ENCODE measurements at places on chromosomes 2 and 18.

DNA sequence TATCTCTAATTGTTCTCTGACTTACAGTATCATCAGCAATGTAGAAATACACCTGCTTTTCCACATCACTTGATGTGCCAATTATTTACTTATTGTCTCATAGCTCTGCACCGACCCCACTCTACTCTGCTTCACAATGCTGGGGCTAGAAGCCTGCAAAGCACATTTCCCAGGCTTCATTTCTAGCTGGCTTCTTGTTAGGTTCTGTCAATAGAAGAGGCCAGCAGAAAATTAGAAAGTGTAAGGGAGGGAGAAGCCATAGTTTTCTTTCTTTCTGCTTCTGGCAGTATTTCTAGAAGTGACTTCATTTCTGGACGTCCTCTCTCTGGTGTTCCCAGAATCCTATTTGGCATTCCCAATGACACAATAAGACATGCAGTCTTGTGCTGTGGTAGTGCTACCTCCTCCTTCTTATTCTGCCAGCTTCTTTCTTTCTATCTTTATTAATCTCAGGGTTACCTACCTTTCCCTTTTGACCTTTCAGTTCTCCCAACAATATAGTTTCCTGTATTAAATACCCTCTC is 12.5 kb upstream of the TANC1 start:
- DNase-seq: no peak

- no peak for DNase-seq
These were observed 461.9 kb upstream of the HS6ST1 start for GRCh38 chr2:128780434-128781080.

- no peak for DNase-seq
These were observed 104.5 kb upstream of the ACVR2A start for GRCh38 chr2:147740211-147740927.

DNA sequence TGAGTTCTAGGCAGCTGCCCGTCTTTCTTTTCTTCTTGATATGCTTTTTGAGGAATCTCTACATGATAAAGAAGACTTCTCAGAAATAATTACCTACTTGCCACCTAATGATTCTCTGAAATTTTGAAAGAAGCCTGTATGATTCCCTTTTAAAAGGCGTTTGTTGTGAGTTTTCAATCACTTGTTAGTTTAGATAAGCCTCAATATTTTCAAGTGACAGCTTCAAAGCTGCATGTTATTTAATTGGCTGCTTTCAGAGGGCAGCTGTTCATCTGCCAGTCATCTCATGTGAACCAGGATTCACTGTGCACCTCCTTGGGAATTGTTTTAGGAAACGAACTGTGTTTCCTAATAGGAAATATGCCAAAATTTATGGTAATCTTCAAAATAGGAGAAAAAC is 938.1 kb downstream of the CPS1 start:
- DNase-seq: no peak

DNA sequence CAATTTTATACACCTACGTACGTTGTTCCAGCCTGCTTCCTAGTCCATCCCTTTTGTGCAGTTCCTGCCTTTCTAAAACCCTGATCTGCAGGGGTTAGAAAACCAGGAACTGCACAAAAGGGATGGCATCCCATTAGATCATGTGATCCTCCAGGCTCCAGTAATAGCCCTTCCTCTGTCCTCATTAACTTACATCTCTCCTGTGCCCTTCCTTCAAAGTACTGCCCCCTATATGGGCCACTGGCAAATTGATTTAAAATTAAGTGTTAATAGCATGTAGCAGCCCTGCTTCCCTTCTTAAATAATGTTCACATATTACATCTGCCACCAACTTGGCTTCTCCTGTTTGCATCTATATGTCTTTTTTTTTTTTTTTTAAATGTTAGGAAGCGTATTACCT is 61.3 kb upstream of the NXPH2 start:
- DNase-seq: no peak

DNA sequence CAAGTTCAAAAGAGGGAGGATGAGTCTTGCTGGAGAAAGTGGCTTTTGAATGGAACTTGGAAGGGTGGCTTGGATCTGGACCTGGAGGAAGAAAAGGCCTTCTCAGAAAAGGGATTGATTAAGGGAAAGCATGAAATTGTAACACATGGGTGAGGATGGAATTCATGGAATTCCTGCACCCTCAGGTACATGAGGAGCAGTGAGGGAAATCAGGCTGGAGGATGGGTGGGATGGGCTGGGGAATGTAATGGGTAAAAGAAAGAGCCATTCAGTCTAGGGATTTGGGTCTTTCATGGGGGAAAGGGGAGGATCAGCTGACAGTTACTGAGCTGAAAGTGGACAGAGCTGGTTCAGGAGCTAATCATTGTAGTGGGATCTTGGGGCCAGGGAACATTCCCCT is 51.2 kb upstream of the HAAO start:
- DNase-seq: no peak

GRCh38 chr2:204533629-204534370 is 11.5 kb upstream of the PARD3B start:
- DNase-seq: no peak

DNA sequence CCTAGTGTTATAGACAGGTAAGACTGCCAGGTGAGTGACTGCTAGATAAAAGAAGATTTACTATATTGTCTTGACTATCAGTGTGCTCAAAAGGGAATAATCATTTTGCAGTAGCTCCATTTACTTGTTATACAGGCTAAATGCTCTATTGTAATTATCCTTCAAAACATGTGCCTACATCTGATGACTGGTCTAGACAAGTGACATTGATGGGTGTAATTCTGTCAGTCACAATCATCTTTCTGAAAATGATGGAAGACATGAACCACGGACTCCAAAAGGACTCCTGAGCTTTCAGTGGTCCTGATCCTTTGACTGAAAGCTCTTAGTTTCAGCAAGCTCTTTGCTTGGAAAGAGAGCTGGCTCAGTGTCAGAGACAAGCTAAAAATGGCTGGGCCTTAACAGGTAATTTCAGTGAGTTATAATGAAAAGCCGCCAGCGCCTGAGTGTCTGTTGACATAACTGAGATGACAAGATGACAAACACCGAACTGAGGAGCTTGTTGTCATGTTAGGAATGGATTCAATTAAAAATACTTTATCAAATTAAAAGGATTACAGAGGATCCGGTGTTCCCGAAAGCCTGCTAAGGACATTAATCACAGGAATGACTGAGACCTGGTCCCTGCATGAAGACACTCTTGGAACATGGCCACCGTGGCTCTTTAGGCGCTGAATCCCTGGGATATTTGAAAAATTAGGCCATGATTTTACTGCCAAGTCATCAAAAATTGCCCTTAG is 141.7 kb downstream of the CMPK2 start:
- no peak for DNase-seq

DNA sequence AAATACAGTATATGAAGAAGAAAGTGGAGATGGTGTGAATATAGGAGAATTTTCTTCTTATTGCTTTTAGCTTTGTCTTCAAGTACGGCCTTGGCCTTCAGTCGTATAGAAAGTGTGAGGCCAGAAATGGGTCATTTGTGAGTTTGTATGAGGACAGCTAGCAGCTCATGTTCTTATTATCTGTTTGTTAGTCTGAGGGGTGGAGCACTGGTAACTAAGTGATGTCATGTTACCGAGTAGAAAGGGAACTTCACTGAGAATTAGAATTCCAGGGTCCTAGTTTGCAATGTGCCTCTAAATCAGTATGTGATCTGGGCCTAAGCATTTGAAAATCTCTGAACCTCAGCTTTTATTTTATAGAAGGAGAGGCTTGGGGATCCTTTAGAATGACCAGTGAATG is 588.6 kb downstream of the NRXN1 start:
- DNase-seq: no peak

DNA sequence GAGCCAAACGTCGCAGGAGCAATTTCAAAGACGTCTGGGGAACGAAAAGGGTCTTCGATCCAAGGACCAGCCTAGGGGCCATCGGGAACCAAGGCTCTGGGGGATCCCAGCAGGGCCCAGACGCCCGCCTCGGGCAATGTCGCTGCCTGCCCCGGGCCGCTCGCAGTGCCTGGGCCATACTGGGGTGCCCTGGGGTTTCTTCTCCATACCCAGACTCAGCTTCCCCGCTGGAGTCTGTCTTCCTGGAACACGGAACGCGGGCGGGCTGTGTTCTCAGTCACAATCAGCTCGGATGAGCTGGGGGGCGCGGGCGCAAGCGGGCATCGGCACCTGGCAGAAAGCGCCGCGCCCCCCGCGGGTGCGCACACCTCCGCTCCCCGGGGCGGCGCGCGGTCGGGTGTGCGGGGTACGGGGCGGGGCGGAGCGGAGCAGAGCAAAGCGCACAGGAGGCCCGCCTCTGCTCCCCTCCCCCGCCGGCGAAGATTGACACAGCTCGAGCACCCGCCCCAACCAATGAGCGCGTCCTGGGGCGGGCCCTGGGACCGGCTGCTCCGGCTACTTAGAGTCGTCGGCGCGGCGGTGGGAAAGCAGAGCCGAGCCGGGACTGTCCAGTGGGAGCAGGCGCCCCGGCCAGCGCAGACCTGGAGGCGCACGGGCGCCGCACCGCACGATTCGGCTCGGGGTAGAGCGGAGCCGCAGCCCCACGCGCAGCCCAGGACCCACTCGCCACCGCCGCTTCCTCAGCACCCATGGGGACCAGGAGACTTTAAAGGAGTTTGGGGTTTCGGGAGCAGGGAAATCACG is at the start of gene LRATD1:
LRATD1 (plus strand) TSS at position 585 of the 804 bp plus-strand sequence. CDS start 1,263 bp downstream, outside the sequence.
- peak; percentile 89 for DNase-seq

DNA sequence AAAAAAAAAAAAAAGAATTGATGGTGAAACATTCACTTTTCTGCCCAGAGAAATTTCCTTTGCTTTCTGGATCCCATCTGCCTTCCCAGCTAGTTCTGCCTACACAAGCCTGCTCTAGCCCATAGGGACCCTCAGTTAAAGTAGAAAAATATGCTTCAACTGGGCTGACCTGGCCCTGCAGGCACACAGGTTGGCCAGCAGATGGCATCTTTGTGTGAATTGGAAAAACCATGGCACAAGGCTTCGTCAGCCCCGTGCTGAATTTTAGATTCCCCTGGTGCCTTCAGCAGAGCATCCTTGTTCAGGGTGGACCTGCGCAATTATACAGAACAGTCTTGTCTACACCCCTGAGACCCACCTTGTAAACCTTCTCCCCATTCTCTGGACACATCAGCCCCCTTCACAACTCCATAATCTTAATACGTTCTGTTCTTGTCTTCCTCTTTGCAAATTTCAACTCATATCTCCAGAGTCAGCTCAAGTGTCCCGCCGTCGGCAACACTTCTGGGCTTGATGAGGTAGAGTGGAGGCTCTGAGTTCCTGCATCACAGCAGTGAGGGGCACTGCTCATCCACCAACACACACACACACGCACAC is 114.5 kb downstream of the INSIG2 start:
- no peak for DNase-seq

DNA sequence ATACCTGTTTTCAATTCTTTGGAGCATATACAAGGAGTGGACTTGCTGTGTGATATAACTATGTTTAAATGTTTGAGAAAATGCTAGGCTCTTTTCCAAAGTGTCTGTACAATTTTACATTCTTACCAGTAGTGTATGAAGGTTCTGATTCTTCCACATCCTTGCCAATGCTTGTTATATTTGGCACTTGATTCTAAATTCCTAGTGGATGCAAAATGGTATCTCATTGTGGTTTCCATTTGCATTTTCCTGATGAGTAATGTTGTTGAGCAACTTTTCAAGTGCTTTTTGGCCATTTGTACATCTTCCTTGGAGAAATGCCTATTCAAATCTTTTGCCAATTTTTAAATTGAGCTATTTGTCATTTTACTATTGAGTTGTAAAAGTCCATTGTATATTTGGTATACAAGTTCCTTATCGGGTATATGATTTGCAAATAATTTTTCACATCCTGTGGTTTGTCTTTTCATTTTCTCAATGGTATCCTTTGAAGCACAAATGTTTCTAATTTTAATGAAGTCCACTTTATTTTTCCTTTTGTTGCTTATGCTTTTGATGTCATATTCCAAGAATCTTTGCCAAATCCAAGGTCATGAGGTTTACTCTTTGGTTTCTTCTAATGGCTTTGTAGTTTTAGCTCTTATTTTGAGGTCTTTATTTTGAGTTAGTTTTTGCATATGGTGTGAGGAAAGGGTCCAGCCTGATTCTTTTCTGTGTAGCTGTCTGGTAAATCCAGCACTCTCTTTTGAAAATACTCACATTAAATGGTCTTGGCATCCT is 33.2 kb upstream of the CWC22 start:
- no peak for DNase-seq

- DNase-seq: no peak
These were observed 149.7 kb downstream of the UPP2 start for GRCh38 chr2:158251356-158251755.

GRCh38 chr2:62857139-62857931 is 151.8 kb downstream of the EHBP1 start:
- DNase-seq: no peak

- DNase-seq: peak; percentile 78
These were observed 18.0 kb downstream of the SPEG start for GRCh38 chr2:219452361-219453317.

DNA sequence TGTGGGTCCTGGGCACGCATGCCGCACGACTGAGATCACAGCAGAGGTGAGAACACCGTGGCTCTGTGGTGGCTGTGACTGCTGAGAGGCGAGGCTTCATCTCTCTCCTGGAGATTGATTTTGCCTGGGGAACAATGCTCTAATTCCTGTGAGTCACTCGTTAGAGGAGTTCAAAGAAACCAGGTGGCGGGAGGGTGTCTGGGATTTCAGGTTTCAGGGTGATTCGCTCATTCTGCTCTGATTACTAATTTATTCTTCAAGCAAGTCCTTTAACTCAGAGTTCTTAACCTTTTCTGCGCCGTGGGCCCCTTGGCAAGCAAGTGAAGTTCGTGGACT is 56.3 kb downstream of the GLI2 start:
- DNase-seq: no peak
